ENCODE measurements at places on chromosomes 13 and 19. TPM values are rescaled to one million over a fixed set of nuclear protein-coding genes. Genes with fewer than 3 reads are reported as not detected.

DNA sequence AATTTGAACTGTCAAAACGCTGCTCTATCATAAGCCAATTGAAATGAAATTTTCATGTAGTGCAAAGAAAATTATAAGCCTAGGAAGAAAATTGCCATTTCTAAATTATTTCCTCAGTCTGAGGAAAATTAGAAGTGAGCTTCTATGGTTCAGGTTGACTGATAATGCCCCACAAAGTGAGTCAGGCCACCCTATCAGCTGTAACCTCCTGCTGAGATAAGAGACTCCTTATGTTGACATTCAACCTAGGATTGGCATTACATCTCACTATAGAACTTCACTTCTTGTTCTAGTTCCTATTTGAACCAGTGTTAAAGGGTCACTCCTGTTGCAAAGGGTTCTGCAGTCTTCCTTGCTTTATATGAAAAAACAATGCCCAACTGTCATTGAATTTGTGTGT is 32.6 kb upstream of the RFC3 start:
- no peak for DNase-seq

- no peak for DNase-seq
Measured at GRCh38 chr13:30615481-30615865, 2.2 kb upstream of the USPL1 start.

DNA sequence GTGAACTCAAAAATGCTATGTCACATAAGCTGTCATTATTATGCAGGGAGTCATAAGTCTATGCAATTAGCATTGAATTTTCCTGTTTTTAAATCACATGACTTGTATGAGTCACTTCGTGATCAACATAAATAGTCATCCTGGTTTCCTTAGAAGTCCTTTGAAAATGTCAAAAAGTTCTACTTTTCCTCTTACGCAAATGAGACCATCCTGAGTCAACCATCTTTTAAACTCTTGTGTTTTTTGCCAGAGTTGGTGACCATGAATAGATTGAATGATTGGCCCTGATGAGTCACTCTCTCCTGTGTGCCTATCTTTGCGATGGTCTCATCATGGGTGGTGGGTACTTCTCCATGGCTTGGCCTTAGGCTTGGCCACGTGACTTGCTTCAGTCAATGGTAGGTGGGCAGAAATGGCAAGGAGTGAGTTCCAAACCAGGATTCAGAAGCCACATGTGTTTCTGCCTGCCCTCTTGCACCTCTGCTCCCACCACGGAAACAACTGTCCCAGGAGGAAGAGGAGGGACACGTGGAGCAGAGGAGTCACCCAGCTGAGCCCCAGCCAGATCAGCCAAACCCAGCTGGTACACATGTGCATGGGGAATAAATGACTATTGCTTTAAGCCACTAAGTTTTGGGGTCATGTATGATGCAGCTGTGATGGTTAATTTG is 123.5 kb upstream of the CACNA1A start:
- DNase-seq = no peak

DNA sequence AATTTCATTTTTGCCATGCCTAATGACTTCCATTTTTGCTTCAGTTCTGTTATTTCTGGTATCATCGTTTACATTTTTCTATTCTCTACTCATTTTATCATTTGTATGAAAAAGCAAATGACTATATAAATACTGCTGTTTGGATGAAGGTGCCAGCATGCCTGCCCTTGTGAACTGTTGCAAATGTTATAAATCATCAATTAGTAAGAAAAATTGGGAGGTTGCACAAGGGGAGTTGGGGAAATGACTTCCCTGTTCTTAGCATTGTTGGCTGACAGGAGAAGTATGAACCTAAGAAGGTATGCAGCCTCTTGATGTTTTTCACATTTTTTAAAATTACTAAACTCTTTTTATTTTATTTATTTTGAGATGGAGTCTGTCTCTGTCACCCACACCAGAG is 15.1 kb downstream of the SAFB start:
- DNase-seq = no peak

DNA sequence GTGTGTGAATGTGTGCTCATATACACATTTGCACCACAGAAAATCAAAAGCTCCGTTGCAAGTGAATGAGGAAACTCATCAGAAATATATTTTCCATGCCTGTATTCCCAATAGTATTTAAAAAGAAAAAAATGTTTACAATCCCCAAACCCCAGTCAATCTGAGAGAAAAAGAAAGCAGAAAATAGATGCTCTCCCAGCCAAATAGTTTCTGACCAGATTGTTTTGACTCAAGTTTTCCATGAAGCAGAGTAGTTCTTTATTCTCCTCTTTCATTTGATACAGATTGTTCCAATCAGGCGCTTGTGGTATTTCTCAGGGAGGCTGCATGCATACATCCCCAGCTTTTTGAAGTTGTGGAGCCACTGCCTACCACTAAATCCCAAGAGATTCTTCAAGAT is 110.6 kb downstream of the STARD13 start:
- no peak for DNase-seq

- DNase-seq = no peak
Measured at GRCh38 chr19:56864443-56865125, 24.1 kb upstream of the PEG3 start.

GRCh38 chr19:7413629-7414028 is 64.9 kb downstream of the ARHGEF18 start:
- DNase-seq = no peak

- no peak for DNase-seq
Measured at GRCh38 chr13:39349391-39349960, 253.5 kb downstream of the LHFPL6 start.

DNA sequence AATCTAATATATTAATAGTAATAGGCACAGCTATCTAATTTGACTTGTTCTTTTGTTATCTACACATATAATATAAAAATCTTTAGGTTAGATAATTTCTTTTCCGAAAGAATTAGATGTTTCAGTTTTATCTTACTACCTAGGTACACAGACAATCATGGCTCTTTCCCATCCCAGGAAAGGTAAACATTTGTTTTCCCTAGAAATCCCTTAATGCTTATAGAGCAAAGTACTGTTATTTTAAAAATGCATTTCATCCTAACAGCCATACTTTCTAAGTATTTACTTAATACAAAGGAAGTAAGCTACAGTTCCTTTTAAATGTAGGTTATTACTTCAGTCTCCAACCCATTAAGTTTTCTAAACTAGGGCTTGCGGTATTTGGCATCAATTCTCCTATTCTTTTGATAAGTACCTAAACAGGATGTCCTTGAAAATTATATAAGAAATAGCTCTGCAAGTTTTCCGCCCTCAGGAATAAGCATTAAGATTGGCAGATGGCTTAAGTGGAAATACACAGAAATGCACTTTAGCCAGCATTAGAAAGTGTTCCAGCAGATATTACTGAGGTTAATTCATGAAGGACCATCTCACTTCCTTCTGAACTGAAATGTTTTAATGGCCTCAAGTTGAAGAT is 616.2 kb upstream of the SPRY2 start:
- no peak for DNase-seq

- no peak for DNase-seq
Measured at GRCh38 chr19:11164879-11165406, 9.4 kb upstream of the SPC24 start.

DNA sequence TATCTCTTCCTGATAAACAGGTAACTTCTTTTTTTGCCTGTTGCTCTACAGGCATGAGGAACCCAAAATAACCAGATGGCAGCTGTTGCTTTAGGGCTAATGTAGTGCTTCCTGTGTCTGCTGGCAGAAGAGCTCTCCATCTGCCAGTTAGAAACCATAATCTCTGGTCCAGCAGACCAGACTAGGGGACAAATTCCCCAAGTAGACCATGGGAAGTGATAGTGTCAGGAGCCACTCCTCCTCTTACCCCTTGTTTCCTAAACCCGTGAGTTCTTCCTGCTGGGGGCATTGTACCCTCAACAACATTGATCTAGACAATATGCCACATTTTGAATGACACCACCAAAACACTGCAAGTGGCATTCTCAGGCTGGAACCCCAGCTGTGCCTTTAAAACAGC is 135.9 kb downstream of the DLEU7 start:
- DNase-seq = no peak

- no peak for DNase-seq
Measured at GRCh38 chr13:84844473-84844872, 954.7 kb downstream of the SLITRK6 start.

SERPINE3 gene
- not detected for total RNA-seq

SRRM5 gene
- 0.73 TPM for total RNA-seq

ODAD3 gene
- not detected for total RNA-seq

HSH2D gene
- total RNA-seq = 84.3 TPM

LGI4 gene
- 0.13 TPM for total RNA-seq

KIR3DL2 gene
- total RNA-seq = 0.61 TPM

Data from activated CD8-positive, alpha-beta T cell treated with anti-CD3 and anti-CD28 coated beads, Interleukin-2, amount 10 ng/mL, durations not matched to agents 7 days and 5 days (primary cell).